Suppressor macrophage treated with lipopolysaccharide for 4 hours (primary cell): ENCODE measurements at places on chromosomes 4 and X.
A peak's percentile ranks its signal among the peaks of the same experiment; 100 is the strongest.

DNA sequence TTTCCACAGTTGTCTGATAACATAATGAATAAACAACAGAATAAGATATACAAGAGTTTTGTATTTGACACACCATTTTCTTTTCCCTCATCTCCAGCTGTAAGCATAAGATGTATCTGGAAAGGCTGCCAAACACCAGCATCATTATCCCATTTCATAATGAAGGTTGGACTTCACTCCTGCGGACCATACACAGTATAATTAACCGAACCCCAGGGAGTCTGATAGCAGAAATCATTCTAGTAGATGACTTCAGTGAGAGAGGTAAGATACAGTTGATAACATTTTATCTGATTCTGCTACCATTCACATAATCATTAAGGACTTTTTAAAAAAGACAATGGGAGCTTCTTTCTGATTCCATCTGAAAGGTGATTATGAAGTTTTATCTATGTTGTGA lies 535.2 kb downstream of the GALNTL6 start:
- DNase-seq = no peak

DNA sequence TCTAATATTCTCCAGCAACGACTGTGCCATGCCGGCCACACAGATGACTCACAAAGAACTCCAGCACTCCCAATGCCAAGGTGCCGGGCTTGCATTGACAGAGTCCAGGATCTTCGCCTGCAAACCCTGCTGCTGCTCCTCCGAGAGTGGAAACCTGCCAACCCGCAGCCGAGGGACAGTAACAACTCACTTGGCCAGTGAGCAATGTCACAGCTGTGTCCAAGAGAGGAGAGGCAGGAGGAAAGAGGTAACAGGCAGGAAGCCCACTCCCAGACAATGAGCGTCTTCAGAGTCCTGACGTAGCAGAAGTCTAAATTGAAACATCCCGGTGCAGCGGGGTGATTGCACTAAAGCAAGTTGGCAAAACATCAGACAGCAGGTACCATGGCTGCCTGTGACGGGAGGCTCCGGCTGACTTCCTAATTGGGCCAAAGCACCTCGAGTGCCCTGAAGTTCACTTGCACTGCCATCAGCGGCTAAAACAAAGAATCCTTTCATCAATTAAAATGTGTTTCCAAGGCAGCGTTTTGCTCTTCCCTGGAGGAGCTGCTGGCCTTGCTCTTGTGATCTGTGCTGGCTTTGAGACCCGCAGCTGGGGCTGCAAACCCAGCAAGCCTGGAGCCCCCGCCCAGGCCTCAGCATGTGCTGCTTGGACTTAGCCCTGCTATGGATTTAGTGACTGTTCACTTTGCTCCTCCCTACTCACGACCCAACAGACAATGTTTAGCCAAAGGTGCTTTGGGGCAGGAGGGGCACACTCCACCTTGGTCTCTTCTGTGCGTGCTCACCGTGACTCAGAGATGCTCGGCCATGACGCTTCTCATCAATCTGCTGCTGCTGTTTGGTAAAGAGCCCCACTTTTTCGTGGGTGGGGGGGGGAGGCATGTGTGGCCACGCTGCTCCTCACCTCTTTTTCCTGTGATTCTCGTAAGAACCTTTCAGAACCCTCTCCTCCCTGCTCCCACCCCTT lies 36.5 kb downstream of the DCTD start:
- no peak for DNase-seq

DNA sequence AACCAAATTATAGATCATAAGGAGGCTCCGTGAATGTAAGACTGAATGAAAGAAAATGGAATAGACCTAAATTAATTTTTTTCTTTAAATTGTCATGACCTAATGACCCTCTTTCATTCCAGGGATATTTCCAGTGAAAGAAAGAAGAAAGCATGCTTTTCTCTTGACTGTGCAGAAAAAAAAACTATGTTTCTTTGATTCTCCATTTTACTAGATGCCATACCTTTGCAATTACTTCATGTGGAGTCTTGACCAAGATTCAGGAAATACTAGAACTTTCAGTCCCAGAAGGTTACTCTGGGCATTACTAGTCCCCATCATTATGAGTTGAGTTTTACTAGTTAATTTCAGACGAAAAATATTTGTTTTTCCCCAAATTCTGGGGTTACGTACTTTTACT lies 6.4 kb upstream of the COMMD8 start:
- no peak for DNase-seq

GRCh38 chr4:105666693-105667092 lies 41.8 kb downstream of the INTS12 start:
- DNase-seq = peak; percentile 21

DNA sequence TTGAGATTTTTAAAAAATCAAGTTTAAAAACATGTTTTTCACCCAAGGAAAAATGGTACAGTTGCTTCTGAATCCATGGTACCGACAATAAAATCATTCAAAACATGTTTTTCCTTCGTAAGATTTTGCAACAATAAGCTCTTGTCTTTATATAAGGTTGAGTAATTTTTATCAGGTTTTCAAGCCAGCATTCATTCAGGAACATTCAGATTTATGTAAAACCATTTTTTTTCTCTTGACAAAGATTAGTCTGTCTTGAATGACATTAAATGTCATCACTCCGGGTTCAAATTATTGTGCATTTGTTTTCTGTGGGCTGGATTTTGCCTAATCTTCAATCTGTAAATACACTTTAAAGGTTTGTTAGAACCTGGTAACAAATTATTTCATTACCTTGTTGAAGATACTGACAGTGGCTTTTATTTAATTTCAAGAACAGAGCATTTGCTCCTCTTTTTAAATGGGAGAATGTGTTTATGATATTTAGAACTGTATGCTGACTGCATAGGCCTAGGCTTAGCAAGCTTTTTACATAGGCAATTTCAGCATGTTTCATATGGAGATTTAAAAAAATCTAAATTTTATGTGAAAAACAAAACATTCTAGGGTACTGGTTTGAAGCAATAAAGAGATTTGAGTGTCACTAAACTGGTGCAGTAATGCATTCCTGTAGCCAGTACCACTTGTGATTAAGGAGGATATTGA lies 336.4 kb upstream of the HAND2 start:
- no peak for DNase-seq

- DNase-seq = no peak
These were observed 26.5 kb upstream of the SORCS2 start for GRCh38 chr4:7165874-7166201.

- no peak for DNase-seq
These were observed 383.0 kb upstream of the INTU start for GRCh38 chr4:127249767-127250108.

DNA sequence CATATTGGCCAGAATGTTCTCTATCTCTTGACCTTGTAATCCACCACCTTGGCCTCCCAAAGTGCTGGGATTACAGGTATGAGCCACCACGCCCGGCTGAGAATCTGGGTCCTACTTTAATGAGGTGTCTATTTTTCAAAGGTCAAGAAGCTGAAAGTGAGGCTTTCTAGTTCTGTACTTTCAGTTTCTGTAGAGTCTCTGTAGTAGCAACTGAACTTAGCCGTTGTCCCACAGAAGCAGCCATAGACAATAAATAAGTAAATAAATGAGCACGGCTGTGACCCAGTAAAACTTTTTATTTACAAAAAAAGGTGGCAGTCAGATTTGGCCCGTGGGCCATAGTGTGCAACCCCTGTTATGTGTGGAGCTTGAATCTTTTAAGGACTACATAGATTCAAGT lies 92.0 kb downstream of the FNIP2 start:
- DNase-seq = no peak

GRCh38 chrX:45164021-45164621 lies 36.6 kb downstream of the DIPK2B start:
- no peak for DNase-seq

GRCh38 chr4:75511841-75512240 lies 2.4 kb downstream of the RCHY1 start:
- peak; percentile 16 for DNase-seq

GRCh38 chr4:88792821-88793220 lies 95.2 kb upstream of the NAP1L5 start:
- no peak for DNase-seq

DNA sequence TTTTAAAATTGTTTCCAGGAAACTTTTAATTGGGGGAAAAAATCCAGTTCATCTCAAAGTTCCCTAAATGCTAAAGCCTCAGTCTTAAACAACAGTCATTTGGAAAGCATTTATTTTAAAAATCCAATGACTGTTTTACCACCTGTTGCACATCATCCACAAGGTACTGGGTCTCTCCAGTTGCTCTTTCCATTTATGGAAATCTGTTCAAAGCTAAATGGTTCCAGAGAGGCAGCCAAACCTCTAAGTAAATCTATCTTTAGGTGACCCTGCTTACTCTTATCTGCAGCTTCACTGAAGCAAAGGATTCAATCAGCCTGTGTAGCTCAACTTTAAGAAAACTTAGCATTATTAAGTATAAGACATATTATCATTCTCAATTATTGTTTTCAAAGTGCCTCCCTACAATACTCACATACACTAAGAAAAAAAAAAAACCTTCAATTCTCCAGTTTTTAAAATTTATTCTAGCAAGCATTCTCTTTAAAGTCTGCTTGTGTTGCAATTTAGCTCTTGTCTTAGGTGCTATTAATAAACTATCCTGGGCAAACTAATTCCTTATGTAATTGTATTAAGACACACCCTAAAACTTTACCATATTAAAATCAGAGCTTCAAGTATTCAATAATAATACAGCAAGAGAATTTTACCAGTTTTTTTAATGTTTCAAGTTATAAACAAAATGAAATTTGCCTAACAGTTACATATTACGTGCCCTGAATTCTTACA lies 60.6 kb downstream of the NOCT start:
- DNase-seq = no peak

- no peak for DNase-seq
These were observed 107.2 kb downstream of the TBCK start for GRCh38 chr4:106208481-106209460.

DNA sequence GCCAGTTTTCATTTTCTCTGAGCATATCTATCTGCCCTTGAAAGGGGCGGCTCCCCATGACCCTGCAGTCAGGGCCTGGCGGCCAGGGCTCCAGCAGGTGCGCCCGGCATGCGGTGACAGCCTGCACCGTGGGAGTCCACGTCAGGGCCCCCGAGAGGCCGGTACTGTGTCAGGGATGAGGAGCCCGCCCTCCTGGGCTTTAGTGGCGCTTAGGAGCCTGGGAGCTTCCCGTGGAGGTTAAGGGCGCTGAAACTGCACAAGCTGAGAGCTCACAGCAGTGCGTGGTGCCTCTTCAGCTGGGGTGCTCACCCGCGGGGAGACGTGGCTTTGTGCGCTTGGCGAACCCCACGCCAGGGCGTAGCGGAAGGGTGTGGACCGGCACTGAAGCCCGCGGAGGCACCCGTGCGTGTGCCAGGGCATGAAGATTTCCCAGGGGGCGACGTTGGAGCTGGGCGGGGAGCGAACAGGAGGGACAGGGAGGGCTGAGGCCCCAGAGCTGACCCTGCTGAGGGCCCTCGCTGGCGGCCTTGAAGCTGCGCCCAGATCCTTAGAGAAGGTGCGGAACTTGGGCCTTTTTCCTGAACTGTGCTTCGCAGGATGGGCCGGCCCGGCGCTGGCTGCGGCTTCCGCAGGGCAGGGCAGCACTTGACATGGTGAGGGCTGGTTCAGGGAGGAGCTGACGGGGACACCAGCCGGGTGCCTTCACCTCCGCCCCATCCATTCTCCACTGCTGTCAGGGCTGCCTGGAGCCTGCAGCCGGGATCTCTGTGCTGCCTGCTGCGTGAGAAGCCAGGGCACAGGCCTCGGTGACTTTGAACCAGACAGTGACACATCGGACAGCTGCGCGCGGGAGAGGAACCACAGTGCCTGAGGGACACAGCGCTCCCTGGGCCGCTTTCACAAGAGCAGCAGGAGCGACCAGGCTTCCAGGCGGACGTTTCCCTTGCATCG lies 32.9 kb downstream of the HTT-AS start:
- DNase-seq = peak; percentile 77

- no peak for DNase-seq
These were observed 19.9 kb downstream of the GPKOW start for GRCh38 chrX:49103637-49104036.

- DNase-seq = no peak
These were observed 52.1 kb downstream of the ING2 start for GRCh38 chr4:183556947-183557346.

DNA sequence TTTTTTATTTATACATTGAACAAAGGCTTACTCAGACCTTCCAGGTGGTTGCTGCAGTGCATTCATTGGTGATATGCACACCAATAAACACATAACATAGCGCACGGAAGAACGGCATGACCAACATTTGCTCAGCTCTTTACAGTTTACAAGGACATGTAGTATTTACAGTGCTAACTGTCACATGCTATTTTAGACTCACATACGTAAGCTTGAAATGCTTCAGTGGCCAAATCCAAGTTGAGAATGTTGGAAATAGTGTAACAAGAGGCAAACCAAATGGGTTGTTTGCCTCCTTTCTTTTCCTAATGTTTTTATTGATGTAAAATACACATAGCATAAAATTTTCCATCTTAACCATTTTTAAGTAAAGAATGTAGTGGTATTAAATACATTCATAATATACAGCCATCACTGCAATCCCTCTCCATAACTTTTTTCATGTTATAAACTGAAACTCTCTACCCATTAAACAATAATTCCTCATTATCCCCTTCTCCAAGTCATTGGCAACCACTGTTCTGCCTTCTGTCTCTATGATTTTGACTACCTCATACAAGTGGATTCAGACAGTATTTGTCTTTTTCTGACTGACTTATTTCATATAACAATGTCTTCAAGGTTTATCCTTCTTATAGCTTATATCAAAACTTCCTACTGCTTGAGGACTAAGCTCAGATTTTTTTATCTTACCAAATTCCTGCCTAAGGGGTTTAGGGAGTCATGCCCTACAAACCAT lies 1722.9 kb upstream of the AGA start:
- DNase-seq = no peak

GRCh38 chrX:116239944-116240840 lies 69.6 kb downstream of the AGTR2 start:
- DNase-seq = no peak

- DNase-seq = no peak
These were observed 6.9 kb upstream of the CXCL1 start for GRCh38 chr4:73862322-73862721.

GRCh38 chrX:129769467-129770154 lies 10.1 kb upstream of the SASH3 start:
- DNase-seq = no peak

GRCh38 chr4:5921101-5921980 lies 28.5 kb upstream of the CRMP1 start:
- DNase-seq = no peak

DNA sequence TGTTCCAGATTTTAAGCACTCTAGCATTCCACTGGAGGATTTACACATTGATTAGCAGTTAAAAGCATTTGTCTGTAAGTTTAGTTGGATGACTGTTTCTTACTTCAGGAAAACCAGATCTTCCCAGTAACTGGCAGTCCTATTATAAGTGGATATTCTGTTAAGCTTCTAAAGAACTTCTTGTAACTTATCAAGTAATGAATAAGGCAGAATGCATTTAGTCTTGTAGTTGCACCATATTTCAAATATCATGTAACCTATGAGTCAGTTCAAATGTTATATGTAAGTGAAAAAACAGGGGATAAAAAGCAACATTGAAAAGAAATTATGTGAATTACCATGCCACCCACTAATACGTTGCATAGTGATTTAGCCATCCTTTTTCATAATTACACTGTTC lies 30.2 kb upstream of the TENM3 start:
- no peak for DNase-seq

DNA sequence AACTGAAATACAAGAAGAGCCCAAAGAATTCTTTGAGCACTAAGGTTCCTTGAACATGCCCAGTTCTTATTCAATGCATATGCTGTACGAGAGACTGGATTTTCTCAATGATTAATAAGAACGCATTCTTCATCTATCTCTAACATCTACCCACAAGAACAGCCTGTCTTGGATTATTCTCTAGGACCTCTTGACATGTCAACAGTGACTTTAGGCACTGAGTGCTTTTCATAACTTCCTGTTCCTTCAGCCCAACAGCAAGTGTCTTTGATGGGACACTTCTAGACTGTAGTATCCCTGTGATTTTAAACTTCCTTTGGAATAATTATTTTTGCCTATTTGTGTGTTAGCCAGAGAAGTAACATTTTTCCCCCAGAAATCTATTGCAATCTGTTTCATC lies 69.3 kb downstream of the OPHN1 start:
- no peak for DNase-seq
